MG63 (cell line): ENCODE measurements at places on chromosomes 2 and 18.
A peak's percentile ranks its signal among the peaks of the same experiment; 100 is the strongest.

DNA sequence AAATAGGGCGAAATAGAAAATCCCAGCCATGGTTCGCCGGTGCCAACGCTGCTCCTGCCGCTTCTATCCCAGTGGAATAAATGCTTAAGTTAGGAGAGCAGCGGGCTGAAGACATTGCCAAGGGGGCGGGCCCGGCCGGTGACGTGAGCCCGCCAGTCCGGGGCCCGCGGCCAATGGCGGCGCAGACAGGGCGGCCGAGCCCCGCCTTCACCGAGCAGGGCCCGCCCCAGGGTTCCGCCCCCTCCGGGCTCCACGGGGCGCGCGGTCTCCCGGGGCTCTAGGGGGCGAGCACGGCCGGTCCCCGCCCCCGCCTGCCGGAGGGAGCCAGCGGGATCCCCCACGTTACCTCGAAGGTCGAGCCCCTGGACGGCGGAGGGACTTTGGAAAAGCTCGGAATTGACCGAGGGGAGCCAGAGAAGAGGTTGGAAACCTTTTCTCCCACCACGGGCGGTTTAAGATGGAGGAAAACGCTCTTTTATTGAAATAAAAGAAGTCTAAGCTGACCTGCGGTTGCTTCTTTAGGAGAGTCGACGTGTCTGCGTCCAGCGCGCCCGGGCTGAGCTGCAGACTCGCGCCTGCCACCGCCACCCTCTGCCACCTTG, at the start of gene EPHA4:
Gene EPHA4, minus strand, starts transcription at position 86 of the 602 bp plus-strand sequence. Its CDS starts 56 bp downstream, at position 30.
- DNase-seq: peak; percentile 88

DNA sequence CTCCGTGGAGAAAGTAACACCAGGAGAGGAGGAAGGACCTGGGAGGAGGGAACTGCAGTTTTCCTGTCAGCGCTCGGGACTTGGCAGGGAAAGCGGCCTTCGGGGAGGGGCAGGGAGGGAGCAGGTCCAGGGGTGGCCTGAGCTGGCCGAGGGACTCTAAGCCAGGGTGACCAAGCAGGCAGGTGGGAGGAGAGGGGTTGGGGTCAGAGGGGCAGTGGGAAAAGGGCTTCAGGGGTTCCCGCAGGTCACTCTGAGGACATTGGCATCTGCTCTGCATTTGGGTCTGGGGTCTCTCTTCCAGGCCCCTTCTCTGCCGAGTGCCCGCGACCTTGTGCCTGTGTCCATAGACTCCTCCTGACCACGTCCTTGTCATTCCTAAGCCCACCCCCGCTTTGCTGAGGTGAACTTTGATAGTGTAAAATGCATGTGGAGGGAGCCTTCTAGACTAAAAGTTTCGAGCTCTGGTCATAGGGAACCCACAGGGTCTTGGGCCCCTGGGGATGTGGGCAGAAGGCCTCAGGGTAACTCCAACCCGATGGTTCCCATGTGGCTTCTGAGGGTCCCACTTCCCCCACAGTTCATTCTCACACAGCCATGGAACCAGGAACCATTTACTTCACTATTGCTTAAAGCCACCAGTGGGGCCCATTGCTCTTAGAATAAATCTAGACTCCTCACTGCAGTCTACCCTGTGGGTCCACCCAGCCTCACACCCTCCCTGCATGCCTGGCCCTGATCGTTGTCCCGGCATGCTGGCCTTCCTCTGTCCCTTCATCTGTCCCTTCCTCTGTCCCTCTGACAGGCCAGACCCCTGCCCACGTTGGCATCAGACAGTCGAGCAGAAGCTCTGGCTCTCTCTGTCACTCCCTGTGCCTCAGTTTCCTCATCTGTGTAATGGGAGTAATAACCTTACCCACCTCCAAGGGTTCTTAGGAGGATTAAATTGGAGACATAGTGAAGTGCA, 229.2 kb downstream of the SEPTIN10 start:
- no peak for DNase-seq

DNA sequence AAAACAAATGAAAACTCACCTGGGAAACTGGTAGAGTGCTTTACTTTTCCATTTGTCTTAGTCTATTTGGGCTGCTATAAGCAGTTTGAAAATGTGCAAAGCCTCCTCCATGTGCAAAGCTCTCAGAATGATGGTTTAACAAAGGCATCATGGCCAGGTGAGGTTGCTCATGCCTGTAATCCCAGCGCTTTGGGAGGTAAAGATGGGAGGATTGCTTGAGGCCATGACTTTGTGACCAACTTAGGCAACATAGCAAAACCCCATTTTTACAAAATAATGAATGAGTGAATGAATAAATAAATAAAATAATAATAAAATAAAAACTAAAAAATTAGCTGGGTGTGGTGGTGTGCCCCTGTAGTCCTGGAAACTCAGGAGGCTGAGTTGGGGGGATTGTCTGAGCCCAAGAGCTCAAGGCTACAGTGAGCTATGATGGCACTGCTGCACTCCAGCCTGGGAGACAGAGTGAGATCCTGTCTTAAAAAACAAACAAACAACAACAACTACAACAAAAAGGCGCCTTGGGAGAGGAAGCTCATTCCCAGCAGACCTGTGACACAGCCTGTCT, 71.8 kb downstream of the MYCN start:
- no peak for DNase-seq

DNA sequence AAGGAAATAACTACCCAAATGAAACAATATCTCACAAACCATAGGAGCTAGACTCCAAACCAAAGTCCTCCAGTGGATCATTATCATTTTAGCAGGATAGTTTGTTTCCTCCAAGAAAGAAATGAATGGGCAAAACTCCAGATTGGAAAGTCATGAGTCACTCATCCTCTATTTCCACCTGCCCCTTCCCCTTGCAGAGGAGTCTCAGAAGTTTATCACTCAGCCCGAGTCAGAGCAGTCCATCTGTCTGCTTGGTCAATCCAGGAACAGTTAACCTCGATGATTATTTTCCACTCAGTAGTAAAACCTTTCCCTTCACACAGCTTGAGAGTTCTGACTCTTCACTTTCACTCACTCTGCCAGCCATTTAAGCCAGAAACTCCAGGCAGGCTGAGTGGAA, 462.2 kb downstream of the BCL11A start:
- DNase-seq: no peak

GRCh38 chr2:240512109-240512485, 45.7 kb downstream of the ANKMY1 start:
- no peak for DNase-seq

DNA sequence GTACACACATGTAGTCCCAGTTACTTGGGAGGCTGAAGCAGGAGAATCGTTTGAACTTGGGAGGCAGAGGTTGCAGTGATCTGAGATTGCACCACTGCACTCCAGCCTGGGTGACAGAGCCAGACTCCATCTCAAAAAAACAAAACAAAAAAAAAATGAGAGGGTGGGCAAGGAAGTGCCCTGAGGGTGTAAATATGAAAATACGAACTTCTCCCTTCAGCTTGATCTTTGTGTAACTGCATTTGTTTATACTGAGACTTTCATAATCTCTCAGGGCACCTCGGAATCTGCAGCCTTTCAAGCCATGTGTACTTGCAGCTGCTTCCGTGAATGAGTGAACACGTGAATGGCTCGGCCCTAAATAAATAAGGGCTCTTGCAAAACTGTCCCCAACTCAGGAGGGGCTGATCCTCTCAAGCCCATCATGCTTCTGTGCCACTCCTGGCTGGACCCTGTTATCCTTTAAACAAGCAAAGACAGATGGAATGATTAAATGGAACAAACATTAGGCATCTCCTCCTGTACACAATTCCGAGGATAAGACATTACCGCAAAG, 96.8 kb downstream of the BOD1L2 start:
- DNase-seq: no peak

- no peak for DNase-seq
Observed at GRCh38 chr2:62099050-62099449, 96.9 kb upstream of the B3GNT2 start.

DNA sequence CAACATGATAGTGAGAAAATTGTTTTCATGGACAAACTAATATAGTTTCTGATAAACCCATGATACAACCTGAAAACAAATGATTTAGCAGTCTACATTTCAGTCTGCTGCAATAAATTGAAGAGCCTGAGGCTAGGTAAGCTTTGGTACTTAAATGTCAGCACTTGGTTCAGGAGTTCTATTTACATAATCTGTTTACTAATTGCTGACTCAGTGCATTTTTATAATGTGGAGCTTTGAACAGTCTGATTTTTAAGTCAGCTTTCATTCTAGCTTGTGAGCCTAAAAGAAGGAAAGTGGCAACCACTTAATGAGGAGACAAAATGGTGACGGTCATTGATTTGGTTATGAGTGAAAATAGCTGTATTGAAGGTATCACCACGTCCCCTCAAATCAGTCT, 488.6 kb downstream of the CPS1 start:
- no peak for DNase-seq

- peak; percentile 43 for DNase-seq
Observed at GRCh38 chr2:27370816-27371620, 602 bp downstream of the SNX17 start.

- no peak for DNase-seq
Observed at GRCh38 chr2:111671426-111672150, 212.4 kb downstream of the ANAPC1 start.

DNA sequence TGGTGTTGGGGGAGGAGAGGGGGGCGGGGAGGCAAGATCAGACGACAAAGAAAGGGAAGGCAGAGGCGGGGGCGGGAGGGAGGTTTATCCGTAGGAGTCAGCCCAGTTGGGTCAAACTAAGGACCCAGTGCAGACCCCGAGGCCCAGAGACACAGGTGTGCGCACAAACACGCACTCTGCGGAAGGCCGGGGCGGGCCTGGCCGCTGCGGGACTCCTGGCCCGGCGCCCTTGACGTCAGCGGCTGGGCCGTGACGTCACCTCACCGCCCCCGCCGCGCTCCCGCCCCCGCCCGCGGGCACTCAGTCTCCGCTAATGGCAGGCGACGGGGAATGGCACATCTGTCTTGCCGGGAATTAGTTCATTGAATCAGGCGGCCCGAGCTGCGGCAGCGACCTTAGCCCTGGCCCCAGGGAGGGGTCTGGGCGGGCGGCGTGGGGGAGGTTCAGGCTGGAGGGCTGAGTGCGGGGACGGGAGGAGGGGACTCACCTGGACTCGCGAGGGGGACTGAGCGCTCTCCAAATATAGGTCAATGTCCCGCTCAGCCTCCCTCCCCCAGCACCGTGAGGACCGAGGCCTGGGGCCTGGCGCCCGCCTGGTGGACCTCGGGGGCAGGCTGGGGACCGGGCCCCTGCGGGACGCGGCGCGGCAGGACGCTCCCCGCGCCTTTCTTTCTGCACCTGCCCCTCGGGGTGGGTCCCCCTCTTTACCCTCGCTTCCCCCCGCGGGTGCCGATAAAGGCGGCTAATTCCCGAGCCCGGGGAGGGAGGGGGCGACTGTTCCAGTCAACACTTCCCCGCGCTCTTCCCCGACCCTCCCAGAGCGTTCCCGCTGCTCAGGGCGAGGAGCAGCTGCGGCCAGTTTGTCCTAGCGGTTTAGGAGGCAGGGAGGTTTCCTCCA, 15.5 kb upstream of the ECEL1 start:
- no peak for DNase-seq

DNA sequence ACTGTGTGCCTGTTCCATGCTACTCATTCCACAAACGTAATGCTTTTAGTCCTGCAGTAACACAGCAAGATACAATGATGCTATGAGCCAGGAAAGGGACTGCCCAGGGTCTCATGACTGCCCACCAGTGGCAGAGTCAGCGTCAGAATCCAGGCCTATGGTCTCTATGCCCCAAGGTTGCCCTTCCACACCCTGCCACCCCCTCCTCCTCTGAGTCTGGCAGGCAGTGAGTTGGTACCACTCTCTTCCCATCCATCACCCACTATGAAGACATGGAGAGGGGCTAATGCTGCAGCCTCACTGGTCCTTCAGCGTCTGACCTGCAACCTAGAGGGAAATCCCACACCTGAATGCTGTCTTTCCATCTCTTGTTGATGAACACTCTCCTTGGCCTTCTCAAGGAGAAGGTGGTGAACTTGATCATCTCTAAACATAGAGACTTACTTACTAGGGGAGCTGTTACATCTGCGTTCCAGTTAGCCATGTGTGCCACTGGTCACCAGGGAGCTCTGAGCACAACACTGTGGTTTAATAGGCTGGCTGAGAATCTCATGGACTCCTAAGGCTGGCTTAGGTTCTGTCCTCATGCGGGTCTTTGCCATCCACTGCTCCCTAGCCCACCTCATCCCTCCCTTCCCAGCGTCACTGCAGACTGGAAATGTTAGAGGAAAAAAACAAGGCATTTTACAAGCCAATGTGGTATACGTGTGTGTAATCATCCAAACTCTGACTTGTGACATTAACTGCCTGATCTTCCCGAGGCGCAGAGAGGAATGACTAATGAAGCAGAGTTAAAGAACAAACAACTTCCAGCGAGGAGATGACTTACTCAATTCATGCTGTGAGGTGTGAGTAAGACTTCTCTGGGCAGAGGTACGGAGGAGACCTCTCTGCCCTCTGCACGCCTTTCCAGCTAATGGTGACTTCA, 28.8 kb downstream of the STEAP3 start:
- peak; percentile 88 for DNase-seq

GRCh38 chr18:22279741-22280452, 110.5 kb downstream of the GATA6 start:
- no peak for DNase-seq

DNA sequence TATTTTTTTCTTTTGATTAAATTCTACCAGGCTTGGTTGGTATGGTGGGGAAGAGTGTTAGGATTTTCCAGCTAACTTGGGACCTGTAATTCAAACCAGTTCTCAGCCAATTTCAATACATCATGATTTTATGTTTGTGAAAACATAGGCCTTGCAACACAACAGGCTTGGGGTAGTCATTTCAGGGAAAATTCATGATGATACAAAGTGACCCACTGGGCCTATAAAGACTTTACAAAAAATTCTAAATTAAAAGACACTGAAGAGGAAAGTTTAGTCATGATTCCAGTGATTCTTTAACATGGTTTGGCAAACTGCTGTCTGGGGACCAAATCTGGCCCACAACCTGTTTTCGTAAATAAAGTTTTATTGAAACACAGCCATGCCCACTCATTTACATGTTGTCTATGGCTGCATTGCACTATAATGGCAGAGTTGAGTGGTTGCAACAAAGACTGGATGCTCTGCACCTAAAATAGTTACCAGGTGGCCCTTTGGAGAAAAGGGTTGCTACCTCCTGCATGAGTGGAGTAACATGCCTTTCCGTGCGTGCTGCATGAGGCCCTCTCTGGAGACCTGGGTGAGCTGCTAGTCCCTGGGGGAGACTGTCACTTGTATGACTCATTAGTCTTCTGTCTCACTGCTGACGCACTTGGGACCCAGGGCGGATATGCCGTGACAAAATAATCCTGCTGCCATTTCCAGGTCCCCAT, 73.6 kb downstream of the NPAS2 start:
- no peak for DNase-seq

- DNase-seq: no peak
Observed at GRCh38 chr2:138023298-138023697, 59.0 kb downstream of the HNMT start.

- no peak for DNase-seq
Observed at GRCh38 chr2:240201866-240202265, 61.4 kb upstream of the OTOS start.
